Activated CD8-positive, alpha-beta T cell treated with anti-CD3 and anti-CD28 coated beads, Interleukin-2, amount 10 ng/mL, durations not matched to agents 7 days and 5 days (primary cell): ENCODE measurements at places on chromosomes 7 and 10. TPM values are rescaled to one million over a fixed set of nuclear protein-coding genes. Genes with fewer than 3 reads are reported as not detected.

SPDYE5 gene
- not detected for total RNA-seq

PALD1 gene
- 6.2 TPM for total RNA-seq

IKZF1 gene
- total RNA-seq: 374 TPM

PRKCQ gene
- total RNA-seq: 60.9 TPM

DDIT4 gene
- 384 TPM for total RNA-seq

RAMP3 gene
- not detected for total RNA-seq

ZNF467 gene
- total RNA-seq: 0.08 TPM

HKDC1 gene
- total RNA-seq: 1.4 TPM

SLC26A4 gene
- total RNA-seq: 0.94 TPM

LRRD1 gene
- total RNA-seq: 0.13 TPM

DNA sequence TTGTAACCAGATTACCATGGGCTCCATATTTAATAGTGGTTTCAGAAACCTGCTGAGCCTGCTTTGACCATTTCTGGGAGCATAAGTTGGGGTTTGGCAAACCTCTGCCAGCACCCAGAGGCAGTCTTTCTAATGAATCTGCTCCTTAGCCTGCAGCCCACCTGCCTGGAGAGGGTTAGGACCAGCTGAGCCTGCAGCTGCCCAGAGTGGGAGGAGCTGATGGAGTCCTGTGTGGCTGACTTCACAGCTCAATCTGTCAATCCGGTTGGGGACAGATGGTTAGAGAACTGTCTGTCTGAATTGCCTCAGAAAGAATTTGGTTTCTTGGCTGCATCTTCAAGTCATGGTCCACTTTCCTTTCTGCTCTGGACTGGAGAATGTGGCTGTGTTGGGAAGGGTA lies 444.6 kb downstream of the NRG3 start:
- DNase-seq: no peak

- DNase-seq: no peak
Measured at GRCh38 chr10:131531265-131532190, 220.0 kb upstream of the TCERG1L start.

- no peak for DNase-seq
Measured at GRCh38 chr10:101965075-101965765, 90.8 kb downstream of the ARMH3 start.

DNA sequence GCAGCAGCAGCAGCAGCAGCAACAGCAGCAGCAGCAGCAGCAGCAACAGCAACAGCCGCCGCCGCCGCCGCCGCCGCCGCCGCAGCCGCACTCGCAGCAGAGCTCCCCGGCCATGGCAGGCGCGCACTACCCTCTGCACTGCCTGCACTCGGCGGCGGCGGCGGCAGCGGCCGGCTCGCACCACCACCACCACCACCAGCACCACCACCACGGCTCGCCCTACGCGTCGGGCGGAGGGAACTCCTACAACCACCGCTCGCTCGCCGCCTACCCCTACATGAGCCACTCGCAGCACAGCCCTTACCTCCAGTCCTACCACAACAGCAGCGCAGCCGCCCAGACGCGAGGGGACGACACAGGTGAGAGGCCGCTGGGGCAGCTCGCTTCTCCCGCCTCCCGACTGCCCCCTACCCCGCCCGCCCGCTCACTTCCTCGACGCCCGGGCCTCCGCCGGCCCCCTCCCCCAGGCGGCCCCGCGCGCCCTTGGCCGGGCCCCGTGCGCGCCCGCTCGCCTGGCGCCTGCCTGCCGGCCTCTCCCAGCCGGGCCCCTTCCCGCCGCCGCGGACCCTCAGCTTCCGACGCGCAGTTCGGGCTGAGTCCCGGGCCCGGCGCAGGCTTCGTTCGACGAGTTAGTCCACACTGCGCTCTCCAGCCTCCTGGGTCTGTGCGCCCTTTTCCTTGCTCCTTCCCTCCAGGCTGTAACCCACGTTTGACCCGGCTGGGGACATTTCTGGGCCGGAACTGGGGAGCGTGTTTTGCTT lies 882 bp downstream of the DLX6 start:
- peak; percentile 46 for DNase-seq

- no peak for DNase-seq
Measured at GRCh38 chr7:102073931-102074880, 212.5 kb upstream of the SH2B2 start.

GRCh38 chr10:92208157-92208720 lies 82.6 kb downstream of the CPEB3 start:
- no peak for DNase-seq

GRCh38 chr7:89002981-89003956 lies 207.7 kb upstream of the TEX47 start:
- no peak for DNase-seq

DNA sequence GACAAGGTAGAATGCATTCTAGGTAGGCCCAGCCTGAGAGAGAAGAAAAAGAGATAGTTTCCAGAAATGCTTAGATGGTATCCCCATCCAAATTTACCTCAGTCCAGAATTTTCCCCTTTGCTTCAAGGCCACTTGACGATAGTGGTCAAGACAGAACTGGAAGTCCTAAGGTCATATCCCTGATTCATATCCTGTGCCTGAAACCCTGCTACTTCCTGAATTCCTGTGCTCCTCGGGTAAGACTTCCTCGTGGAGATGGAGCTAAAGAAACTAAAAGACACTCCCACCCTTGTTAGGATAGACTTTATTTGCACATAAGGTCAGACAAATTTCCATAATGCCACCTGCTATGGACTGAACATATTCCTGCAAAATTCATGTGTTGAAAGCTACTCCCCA lies 175.9 kb downstream of the EVX1 start:
- DNase-seq: no peak

DNA sequence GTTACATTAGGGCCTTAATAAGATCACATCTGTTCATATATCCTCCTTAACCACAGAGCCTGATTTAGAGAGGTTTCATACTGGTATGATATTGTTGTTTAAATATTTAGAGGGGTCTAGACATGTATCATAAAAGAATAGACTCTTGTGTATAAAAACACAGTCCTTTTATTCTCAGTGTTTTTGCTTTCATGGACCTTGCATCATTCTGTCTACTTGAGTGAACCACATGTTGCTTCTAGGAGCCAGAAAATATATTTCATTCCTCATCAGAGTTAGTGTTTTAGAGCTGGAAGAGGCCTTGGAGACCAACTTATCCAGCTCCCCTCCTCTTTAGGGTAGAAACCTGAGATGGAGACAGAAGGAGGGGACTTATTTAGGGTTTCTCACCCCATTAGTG lies 312.8 kb downstream of the LRMDA start:
- no peak for DNase-seq

GRCh38 chr10:132370426-132371340 lies 26.3 kb upstream of the PWWP2B start:
- no peak for DNase-seq

DNA sequence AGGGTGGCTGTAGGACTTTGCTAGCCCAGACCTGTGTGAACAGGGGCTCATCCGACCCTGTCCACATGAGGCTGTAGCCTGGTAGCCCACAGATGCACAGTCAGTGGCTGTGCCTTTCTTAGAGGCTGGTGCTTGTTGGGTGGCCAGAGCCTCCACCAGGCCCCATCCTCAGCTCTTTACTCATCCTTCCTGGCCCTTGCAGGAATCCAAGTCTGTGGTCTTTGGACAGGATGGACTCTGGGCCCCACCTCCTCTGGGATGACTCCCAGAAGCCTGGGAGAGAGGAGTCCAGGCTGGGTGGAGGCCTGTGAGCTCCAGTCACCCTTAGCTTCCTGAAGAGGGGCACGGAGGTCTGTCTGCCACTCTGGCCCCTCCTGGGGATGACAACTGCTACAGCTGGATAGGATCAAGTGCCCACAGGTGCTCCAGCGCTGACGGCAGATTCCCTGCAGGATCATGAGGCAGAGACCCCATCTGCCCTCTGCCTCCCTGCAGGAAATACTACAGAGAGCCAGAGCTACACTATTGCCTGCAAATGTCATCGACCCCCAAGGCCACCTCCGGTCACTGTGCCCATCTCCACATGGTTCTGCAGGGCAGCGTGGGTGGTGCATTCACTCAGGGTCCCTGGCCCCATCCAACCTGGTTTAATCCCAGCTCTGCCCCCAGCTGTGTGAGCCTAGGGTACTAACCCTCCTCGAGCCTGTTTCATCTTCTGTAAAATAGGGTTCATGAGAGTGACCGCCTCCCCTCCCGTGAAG lies 114.5 kb downstream of the PTPN20 start:
- DNase-seq: peak; percentile 13

DNA sequence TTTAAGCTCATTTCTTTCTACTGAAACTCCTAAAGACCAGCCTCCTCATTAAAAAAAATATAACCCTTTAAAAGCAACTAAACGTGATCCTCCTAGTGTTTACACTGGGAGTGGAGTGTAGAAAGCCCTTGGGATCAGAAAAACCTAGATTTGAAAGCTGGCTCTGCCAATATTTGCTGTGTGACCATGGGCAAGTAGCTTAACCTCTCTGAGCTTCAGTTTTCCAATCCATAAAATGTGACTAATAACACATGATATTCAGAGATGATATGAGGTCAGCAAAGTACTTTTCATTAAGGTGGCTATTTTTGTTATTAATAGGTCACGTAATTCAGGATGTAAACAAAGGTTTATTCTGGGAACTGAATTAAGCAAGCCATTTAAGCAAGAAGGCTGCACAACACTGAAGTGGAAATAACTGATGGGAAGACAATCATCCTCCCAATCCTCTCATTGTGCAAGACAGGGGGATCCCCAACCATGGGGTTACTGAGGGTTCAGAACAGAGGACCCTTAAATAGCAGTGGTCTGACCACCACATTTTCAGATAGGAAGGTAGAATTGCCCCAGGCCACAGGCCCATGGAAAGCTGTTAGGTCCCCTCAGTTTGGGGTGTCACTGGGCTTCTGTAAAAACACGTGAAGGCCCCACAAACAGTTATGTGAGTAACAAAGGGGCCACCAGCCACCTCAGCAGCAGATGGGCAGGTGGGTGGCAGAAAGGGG lies 49.1 kb upstream of the EEPD1 start:
- no peak for DNase-seq

DNA sequence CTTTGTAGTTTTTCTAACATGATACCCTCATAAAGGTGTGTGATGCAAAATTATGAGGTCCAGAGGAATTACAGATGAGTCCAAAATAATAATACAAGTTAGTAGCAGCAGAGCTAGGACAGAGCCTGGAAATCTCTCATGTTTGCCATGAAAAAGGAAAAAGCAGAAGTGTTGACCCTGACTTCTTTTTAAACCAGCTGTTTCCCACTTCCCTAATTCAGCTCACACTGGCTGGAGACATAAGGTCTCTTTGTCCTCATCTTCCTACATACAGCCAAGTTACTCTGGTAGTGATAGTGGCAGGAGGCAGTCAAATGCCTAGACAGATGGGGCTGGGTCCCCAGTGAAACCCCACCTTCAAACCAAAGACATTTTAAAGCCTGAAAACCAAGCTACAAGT lies 269.2 kb downstream of the C7orf25 start:
- DNase-seq: no peak

DNA sequence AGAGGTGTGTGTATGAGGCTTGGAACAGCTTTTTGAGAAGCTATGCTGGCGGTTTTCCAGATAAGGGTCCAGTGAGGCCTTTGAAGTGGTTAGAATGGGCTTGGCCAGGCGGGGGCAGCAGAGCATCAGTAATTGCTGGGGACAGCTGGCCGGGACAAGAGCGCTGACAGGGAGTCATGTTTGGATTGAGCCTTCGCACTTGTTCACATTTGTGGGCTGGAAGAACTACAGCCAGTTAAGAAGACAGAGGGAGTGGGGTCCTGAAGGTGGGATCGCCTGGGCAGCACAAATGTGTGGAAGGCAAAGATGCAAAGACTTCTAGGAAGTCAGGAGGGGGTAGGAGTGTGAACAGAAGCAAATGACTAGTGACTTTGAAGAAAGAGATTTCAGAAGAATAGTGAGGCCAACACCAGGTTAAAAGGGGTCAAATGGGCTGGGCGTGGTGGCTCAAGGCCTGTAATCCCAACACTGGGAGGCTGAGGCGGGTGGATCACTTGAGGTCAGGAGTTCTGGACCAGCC lies 12.7 kb upstream of the SDHAF3 start:
- peak; percentile 69 for DNase-seq

- no peak for DNase-seq
Measured at GRCh38 chr10:3485057-3485686, 299.8 kb downstream of the KLF6 start.

DNA sequence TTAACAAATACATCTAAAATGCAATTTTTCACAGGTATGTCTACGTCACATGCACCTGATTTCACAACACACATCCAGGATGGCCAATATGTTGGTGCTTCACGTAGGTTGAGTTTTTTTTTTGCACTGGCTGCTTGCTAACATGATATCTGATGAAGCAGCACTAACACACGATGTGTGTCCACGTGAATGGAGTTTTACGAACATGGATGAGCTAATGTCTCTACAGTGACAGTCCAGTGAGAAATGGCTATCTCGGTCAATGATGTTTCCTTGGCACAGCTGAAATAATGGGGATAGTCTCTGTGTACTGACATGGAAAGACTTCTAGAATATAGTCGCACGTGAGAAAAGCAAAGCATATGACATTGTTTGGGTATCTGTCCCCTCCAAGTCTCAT lies 563.9 kb upstream of the ADARB2 start:
- no peak for DNase-seq

GRCh38 chr10:106436123-106436715 lies 728.3 kb downstream of the SORCS1 start:
- DNase-seq: no peak

DNA sequence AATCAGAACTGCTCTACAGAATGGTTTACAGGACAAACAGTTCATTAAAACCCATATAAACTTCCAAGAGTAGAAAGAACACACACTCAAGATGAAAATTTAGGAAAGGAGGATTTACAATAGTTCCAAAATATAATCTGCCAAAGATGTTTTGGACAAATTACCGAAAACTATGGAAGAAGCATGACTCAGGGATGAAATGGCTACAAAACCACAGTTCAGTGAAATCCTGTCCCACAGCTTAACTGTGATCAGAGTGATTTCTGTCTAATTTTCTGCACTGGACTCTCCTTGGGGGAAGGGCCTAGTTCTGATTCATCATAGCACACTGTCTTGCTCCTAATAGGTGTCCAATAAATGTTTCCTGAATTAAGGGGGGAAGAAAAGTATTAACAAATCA lies 82.2 kb downstream of the HIPK2 start:
- no peak for DNase-seq

DNA sequence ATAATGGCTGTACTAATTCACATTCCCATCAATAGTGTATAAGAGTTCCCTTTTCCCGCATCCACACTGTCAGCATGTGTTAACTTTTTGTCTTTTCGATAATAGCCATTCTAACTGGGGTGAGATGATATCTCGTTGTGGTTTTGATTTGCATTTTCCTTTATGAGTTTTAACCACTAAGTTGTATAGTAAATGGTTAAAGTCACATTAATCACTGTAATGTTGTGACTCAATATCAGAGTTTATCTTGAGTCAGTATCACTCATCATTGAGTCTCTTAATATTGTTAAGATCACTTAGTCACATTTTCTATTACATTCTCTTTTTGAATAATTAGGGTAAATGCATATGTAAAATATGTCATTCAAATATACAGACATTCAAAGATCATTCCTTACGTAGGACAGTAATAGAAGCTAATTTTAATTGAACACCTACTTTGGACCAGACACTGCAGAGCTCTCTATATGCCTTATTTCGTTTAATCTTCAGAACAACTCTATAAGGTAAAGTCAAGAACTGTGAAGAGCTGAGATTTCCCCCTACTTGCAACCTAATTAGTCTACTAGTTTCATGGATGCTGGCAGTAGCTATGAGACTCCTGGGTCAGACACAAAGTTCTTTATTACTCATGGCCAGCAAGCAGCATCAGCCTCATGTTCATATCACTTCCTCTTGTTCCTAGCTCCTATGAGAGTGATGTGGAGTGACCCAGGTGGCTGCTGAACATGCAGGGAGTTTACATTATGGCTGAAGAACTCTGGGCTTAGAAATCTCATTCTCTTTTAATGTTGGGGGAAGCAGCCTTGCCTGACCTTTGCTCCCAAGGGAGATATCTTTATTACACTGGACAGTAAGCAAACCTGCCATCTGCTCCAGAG lies 30.5 kb downstream of the CREB5 start:
- DNase-seq: no peak
